ENCODE measurements at places on chromosomes 3 and 15. TPM values are rescaled to one million over a fixed set of nuclear protein-coding genes. Genes with fewer than 3 reads are reported as not detected.

CHDH gene
- not detected for total RNA-seq

IGSF11 gene
- 0.39 TPM for total RNA-seq

GRCh38 chr3:136664771-136665170, 87.4 kb downstream of the STAG1 start:
- peak; percentile 16 for DNase-seq

- DNase-seq: no peak
These were observed 17.0 kb downstream of the HRG start for GRCh38 chr3:186682812-186683211.

GRCh38 chr3:37510755-37511154, 336.4 kb upstream of the LRRFIP2 start:
- no peak for DNase-seq

- DNase-seq: no peak
These were observed 2.7 kb downstream of the RBM6 start for GRCh38 chr3:49942651-49943050.

DNA sequence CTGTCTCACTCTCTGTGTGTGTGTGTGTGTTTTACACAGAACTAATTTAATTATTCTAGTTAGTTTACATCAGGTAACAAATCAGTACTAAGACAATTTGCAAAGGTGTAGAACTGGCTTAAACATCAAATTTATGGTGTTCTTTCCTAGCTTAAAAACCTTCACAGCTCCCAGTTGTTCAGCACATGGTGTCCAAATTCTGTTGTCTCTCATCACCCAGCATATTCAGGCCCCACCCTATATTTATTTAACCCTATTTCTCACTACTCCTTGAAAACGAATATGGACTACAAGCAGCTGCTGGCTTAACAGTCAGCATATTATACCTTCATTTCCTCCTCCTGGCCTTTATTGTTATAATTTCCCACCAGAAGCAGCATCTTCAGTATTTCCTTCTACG, 1.2 kb downstream of the IL20RB start:
- DNase-seq: no peak

DNA sequence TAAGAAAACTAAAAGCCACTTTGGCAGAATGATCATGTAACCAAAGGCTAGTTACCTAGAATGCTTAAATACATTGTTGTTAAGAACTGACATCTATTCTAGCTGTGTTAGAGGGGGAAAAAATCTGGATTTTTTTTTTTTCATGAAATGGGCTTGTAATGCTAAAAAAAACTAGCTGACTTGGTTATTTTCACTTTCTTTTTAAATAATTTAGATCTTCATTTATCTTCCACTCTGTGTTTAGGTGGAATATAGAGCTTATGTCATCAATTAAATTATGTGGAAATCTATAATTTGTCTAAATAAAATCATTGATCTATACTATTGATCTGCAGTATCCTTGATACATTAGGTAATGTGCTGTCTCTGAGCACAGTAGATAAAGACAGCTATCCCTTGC, 217.4 kb downstream of the TCF12 start:
- no peak for DNase-seq

DNA sequence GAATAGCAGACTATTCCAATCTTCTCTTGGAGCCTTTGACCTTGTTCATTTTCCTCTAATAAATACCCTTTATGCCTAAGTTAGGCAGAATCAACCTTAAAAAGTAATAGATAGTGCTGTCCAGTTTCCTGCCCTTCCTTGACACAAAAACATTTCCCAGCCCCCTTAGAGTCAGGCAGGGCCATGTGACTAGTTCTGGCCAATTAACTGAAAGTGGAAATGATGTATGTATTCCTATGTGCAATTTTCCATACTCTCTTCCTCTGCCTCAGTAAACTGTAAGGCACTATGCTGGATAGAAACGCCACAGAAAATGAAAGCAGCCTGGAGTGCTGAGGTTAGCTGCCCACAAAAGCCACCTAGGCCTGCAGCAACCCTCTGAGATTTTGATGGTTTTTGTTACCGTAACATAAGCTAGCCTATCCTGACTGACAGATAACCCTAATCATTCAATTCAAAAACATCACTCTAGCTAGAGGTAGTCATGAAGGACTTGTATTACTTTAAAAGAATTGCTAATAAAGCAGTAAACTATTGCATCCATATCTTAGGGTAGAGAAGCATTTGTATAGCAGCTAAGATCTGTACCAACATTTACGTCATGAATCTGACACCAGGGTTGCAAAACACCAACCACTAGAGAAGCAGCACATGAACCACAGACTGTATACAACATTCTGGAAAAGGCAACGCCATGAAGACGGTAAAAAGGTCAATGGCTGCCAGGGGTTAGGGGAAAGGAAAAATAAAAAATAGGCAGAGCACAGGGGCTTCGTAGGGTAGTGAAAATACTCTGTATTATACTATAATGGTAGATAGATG, 112.9 kb downstream of the ULK4 start:
- no peak for DNase-seq

GRCh38 chr3:197466586-197467399, 89.0 kb downstream of the BDH1 start:
- DNase-seq: peak; percentile 92
